Occipital lobe (tissue), 3 donors: ENCODE measurements at places on chromosomes 5 and 9.

GRCh38 chr5:181098762-181099601, 32.0 kb downstream of the OR2V1 start:
- DNase-seq, result no peak

DNA sequence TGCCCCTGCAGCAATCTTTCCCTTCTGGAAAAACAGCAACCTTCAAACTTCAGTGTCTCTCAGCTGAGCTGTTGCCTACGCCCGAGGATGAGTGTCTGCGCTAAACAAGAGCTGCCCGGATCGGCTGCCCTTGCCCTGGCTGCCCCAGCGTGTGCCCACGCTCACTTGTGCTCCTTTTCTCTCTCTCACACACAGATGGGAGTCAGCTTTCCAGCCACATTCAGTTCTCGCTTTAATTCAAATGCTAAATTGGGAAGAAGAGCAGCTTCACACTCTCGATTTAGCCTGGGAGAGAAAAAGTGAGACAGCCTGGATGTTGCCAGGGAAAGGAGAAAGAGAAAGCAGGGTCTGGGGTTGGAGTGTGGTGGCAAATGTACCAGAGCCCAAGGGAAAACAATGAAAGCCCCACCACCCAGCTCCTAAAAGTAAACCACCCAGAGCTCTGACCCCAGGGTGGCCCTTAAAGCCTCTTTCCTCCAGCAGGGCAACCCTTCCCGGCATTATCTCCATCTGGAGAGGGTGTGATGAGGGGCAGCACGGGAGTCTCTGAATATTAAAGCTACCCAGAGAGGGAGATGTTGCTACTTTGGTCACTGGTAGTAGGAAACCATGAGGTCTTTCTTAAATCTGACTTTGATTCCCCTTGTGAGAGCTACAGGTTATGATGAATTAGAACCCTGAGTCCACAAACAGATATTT, 9.9 kb upstream of the EGR1 start:
- peak; percentile 61 for DNase-seq

GRCh38 chr5:54115735-54116403, 194.5 kb downstream of the ARL15 start:
- DNase-seq, result no peak

- no peak for DNase-seq
Observed at GRCh38 chr9:28445211-28445610, 871.9 kb upstream of the C9orf72 start.

GRCh38 chr5:32828492-32828891, 117.4 kb downstream of the NPR3 start:
- DNase-seq, result no peak

DNA sequence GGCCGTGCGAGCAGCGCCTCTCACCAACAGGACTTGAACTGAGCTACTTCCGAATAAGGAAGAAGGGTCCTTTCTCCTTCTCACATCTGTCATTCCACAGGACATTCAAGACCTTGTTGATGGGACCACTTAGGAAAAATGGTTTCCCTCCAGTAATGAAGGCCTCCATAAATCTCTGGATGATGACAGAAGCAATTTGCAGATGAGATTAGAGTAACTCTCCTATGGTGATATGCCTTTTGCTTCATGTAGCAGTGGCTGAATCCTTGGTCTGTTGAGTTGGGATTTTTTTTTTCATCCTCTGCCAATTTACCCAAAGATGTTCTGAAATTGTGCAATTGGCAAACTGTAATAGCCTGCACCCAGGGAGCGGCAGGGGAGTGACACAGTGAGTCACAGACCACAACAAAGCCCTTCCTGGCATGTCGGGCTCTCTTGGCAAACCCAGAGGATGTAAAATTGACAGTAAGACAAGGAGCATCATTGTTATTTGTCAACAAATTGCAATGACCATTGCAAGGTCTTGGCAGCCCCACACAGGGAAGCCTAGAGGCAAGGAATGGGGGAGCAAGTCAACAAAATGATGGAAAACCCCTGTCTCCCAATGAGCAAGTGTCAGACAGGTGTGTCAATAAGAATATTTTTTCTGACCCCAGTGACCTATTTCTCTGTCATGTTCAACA, 275.9 kb downstream of the ACTL7B start:
- peak; percentile 44 for DNase-seq

GRCh38 chr5:122173474-122174415, 44.4 kb downstream of the ZNF474 start:
- no peak for DNase-seq
